DMS79 (cell line): ENCODE measurements at places on chromosomes 7 and 10.

- DNase-seq: no peak
These were observed 60.2 kb downstream of the STK17A start for GRCh38 chr7:43642897-43643630.

GRCh38 chr7:30478349-30479201 lies at the start of gene NOD1:
NOD1 (minus strand) TSS chr7:30478784; CDS start chr7:30456921, 21,863 bp downstream.
- peak; percentile 31 for DNase-seq

GRCh38 chr10:33193057-33193700 lies 141.3 kb downstream of the NRP1 start:
- no peak for DNase-seq

DNA sequence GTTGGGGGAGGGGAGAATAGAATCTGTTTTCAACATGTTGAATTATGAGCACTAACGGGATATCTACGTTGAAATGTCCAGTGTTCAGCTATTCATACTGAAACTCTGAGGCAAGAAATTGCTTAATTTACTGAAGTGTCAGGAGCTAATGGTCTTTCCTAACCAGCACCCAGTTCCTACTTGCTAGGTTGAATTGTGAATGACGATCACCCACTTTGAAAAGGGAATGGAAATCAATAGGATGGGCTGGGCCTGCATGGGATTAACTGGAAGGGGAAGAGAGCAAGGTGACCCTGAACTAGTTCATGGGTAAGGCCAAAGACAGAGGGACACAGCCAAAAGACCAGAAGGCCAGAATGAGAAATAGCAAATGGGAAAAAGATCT lies 51.3 kb downstream of the HIPK2 start:
- DNase-seq: no peak

DNA sequence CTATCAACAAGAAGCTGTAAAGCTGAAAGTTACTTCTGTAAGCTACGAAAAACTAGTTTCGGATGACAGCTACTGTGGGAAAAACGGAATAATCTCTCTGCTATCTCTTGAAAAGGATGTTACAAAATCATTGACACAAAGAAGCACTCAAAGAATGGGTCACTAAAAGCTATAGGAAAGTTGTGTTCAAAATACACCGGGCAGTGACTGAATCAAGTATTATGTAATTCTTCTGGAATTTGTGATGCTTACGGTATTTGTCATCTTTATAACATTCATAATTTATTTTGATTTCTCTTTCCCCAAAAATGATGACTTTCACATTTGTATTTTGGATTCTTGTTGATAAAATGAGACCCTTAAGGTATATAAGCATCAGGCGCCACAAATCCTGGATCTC lies 112.1 kb upstream of the KLF6 start:
- DNase-seq: no peak

DNA sequence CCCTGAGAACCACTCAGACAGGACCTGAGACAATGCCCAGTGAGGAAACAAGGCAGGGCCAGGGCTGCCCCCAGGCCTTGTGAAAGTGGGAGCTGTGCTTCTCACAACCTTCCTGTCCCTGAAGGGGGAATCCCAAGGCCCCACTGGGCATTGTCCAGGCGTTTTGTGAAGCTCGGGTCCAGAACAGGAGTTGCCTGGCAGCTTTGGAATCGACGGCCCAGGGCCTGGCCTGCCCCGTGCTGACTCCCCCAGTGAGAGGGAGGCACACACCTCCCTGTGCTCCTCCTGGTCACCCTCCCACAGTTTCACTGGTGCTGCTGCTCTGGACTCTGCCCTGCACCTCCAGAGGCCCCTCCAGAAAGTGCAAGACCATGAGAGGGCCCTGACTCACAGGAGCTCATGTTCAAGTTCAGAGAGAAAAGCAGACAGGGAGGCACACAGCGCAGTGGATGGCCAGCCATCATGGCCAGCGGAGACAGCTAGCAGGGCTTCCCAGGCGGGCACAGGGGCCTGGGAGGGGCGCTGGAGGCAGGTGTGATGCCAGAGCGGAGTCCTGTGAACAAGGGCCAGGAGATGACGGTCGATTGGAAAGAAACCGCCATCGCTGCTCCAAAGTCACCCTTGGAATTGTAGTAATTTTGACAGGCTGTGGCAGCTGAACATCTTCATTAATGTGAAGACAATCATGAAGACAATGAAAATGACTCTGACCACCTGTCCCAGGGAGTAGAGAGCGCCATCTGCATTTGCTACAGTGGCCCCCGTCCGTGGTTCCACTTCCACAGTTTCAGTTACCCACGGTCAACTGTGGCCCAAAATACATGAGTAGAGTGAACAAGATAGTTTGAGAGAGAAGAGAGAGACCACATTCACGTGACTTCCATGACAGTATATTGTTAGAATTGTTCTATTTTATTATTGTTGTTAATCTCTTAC lies 103.7 kb downstream of the MKI67 start:
- no peak for DNase-seq

GRCh38 chr10:84452003-84452402 lies 123.6 kb downstream of the CCSER2 start:
- no peak for DNase-seq

GRCh38 chr7:155188357-155188756 lies 109.3 kb upstream of the INSIG1 start:
- DNase-seq: no peak

DNA sequence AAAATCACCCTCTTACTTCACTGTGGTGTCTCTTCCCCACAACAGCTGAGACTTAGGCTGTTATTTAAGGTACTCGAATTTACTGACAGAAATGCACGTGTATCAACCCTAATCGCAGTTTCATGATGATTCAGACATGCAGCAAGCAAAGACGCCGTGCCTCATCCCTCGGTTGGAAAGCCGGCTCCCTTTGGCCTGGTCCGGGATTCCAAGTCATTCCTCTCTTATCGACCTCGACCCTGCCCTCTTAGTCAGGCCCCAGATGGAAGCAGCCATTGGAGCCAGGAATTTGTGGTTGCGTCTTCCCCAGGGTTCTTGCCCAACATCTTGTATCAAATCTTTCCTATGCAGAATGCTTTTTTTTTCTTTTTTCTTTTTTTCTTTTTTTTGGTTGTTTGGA lies 229.5 kb downstream of the GATA3 start:
- no peak for DNase-seq

- DNase-seq: no peak
These were observed 15.0 kb upstream of the RNF32 start for GRCh38 chr7:156625580-156625979.

- no peak for DNase-seq
These were observed 2.3 kb downstream of the AEBP1 start for GRCh38 chr7:44106311-44107065.

- peak; percentile 91 for DNase-seq
These were observed 13.1 kb downstream of the DDC start for GRCh38 chr7:50552139-50552538.

- DNase-seq: no peak
These were observed 27.7 kb downstream of the SHOC2 start for GRCh38 chr10:110947061-110947595.

GRCh38 chr10:118173296-118173695 lies 126.6 kb upstream of the RAB11FIP2 start:
- no peak for DNase-seq

GRCh38 chr10:20240643-20241042 lies 424.4 kb downstream of the PLXDC2 start:
- DNase-seq: no peak

GRCh38 chr10:50604049-50604640 lies 19.6 kb downstream of the SGMS1 start:
- peak; percentile 20 for DNase-seq

DNA sequence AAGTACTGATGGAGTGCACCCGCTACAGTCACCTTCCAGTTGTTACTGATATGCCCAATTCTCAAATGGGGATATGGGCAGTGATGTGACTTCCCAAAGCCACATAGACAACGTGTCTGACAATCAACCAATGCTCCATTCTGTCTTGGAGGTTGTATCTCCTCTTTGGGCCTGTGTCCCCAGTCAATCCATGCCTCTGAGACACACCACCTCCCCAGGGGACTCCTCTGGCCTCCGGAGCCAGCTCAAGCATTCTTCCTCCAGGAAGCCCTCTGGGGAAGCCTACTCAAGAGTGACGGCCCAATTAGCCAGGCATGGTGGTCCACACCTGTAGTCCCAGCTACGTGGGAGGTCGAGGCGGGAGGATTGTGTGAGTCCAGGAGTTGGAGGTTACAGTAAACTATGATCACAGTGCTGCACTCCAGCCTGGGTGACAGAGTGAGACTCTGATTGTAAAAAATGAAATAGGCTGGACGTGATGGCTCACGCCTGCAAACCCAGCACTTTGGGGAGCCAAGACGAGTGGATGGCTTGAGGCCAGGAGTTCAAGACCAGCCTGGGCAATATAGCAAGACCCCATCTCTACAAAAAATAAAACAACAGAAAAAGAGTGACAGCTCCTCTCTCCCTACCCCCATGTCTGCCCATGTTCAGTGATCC lies 99.5 kb upstream of the TNRC18 start:
- no peak for DNase-seq

DNA sequence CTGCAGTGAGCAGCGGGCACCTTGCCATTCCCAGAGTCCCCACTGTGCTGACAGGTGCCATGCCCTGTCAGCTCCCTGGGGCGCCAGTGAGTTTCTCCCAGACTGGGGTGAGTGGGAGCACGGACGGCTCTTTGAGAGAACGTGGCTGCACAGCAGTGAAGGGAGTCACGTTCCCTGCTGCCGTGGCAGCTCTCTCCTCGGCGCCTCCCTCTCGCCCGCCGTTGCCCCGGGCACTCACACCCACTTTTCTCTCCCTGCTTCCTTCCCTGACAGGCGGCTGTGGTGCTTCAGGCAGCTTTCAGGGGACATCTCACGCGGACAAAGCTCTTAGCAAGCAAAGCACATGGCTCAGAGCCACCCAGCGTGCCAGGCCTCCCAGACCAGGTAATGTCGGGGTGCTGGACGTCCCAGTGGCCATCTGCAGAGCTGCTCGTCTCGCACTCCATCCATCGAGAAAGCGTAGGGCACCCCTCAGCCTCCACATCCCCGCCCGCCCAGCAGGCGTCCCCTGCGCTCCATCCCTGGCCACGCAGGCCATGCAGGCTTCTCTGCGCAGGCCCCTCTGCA lies 27.1 kb upstream of the TTYH3 start:
- peak; percentile 75 for DNase-seq

GRCh38 chr10:132655735-132656134 lies 118.1 kb downstream of the INPP5A start:
- no peak for DNase-seq

DNA sequence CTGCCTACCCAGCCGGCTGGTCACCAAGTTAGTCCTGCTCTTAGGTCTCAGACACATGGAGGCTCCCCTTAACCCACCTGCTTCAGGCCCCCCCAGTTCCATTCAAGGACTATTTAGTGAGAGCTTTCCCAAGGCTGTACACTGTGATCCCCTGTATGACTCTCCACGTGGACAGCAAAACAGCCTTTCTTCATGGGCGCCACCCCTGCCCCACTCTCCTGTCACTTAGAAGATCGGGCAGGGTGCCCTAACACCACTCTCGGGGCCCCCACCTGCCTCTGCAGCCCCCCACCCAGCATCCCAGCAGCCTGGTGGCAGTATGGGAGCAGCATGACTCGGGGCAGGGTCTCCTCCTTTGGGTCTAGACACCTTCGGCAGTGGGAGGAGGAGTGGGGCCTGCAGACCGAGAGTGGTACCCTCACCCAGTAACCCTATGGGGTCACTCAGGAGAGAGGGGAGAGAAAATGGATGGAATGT lies 116.6 kb downstream of the PTPN20 start:
- DNase-seq: no peak

DNA sequence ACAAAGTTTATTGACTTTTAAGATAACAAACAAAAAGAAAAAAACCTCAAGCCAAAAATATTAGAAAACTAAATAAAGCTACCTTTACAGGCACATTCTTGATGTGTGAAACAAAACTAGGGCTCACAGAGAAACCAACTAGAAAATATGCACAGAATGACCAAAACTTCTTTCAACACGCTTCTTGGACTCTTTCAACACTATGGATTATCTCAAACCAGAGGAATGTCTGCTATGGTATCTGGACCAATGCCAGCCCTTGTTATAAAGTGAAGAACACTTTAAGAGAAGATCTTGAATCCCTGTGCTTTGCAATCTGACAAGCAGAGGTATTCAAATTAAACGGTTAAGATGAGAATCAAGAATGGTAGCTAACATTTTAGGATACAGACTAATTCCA lies 76.6 kb downstream of the DNAJC1 start:
- DNase-seq: no peak

GRCh38 chr10:116203661-116204060 lies 69.3 kb downstream of the GFRA1 start:
- no peak for DNase-seq

DNA sequence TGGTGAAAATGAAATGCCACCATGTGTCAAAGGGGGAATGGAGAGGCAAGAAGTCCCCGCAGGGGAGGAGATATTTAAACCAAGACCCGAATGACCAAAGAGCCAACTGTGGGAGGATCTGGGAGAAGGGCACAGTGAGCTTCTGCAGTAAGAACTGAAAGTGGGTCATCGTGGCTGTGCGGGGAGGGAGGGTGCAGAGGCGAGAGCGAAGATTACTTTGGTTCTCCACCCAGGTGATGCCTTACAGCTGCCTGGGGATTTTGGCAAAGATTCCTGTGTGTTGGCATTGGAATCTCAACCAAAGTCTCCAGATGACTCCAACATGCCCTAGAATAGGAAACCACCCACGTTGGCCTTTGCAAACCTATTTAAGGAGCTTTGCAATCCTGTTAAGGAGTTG lies 44.2 kb upstream of the ADAM12 start:
- DNase-seq: no peak

GRCh38 chr7:69879989-69880388 lies 281.7 kb downstream of the AUTS2 start:
- DNase-seq: no peak

DNA sequence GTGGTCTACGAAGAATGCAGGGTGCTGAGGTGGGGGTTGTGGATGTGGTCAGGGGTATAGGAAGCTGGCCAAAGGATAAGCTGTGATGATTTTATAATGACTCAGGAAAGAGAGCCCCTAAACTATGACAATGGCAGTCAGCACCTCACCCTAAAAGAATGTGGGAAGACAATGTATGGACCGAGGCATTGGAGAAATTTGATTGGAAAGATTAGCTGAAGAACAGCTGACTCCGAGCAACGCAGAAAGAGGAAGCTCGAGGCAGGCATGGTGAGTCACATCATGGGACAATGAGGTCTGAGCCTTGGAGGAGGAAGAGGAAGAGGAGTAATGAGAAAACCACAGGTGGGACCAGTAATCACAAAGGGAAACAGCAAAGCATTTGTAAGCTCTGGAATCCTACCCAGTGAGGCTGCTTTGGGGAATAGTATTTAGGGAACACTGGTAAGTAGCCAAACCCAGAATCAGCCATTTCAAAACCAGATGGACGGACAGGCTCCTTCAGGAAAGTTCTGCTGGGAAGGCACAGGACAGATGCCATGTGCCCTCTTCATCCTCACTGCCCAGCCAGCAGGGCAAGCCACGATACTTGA lies 295.4 kb downstream of the PRPF18 start:
- DNase-seq: no peak

GRCh38 chr7:116698396-116698795 lies 26.4 kb downstream of the MET start:
- no peak for DNase-seq

- no peak for DNase-seq
These were observed 8.4 kb downstream of the BAMBI start for GRCh38 chr10:28685717-28686116.

DNA sequence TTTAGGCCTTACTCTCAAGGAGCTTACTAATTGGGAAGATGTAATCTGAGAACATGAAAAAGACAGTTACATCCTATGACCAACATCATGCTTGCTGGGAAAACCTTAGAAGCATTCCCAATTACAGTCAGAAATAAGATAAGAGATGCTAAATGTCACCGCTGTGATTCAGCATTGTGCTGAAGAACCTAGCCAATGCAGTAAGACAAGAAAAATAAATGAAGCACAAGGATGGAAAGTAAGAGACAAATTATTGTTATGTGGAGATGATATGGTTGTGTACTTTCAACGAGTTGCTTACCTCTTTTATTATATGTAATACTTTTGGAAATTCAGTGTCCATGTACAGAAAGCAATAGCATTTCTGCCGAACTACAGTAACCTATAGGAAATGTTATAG lies 104.8 kb downstream of the RBM20 start:
- no peak for DNase-seq
